ENCODE measurements at places on chromosomes 3 and 15.

GRCh38 chr15:50110285-50110684 is 8.7 kb downstream of the ATP8B4 start:
- no peak for DNase-seq

GRCh38 chr3:65729555-65729954 is 309.2 kb downstream of the MAGI1 start:
- no peak for DNase-seq

- no peak for DNase-seq
These were observed 844.3 kb upstream of the NR2F2 start for GRCh38 chr15:95486224-95486623.

GRCh38 chr15:39692356-39693327 is 90.0 kb downstream of the FSIP1 start:
- DNase-seq = no peak

- no peak for DNase-seq
These were observed 262.6 kb downstream of the ABHD5 start for GRCh38 chr3:43953380-43953779.

DNA sequence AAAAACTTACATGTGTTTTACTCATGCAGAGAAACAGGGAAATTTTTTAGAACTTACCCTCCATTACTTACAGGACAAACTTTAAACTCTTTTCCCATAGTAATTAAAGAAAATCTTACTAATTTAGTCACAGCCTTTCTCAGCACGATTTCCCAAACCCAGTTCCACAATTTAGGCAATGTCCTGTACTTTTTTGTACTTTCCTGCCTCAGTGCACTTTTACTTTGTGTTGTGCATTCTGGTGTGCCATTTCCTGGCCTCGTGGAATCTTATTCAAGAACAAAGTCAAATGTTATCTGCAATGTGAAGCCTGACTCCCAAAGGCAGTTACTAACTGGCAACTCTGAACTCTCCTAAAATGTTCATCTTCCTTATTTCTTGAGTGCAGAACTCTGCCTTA is 1.9 kb downstream of the SLC33A1 start:
- DNase-seq = no peak

DNA sequence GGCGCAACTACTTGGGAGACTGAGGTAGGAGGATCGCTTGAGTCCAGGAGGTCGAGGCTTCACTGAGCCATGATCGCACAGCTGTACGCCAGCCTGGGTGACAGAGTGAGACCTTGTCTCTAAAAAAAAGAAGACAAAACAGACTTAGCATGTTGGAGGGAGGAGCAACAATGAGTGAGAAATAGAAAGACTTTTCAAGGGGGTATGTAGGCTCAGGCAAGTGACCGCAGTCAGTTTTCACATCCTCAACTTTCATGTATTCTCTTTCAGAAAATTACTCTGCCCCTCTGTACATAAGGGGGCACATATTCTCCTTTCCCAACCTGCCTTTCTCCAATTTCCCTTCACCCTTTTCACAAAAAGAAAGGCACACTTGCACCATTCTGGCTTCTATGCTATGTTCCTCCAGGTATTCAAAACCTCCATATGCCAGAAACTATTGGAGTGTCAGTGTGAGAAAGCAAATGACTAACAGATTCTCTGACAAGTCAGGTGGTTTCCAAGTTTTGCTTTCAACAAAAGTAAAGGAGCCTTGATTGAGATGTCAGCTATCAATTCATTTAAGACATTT is 7.6 kb downstream of the NSUN3 start:
- no peak for DNase-seq

DNA sequence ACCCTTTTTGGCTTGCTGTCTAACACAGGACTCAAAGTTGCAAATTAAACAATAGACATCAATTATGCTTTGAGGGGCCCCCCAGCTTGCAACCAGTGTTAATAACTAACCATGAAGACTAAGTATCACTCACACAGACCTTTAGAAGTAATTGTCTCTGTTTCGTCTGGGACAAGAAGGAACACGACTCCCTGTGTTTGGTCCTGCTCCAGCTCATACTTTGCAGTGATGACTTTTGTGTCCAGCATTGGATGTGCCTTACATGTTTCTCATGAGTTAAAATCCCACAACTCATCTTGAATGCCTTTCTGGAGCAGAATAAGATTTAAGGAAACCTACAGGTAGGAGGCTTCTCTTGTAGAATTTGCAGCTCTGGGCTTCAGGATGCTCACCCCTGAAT is 53.1 kb downstream of the GMNC start:
- DNase-seq = no peak

DNA sequence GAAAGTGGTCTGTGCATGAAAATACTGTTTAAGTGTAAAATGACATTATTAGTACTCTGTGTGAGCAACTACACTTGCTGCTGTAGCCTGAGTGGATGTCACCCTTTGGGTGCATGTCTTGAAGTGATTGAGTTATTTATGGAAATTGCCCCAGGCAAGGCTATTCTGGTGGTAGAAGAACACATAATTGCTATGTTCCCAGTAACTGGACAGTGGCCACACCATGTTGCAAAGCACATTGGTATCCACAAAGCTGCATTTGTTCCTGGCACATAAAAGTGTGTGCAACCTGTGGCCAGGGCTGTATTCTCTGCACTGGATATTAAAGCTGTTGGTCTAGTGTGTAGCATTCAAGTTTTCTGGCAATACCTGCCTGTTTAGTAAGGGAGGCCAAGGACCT is 23.8 kb downstream of the MTMR14 start:
- no peak for DNase-seq

DNA sequence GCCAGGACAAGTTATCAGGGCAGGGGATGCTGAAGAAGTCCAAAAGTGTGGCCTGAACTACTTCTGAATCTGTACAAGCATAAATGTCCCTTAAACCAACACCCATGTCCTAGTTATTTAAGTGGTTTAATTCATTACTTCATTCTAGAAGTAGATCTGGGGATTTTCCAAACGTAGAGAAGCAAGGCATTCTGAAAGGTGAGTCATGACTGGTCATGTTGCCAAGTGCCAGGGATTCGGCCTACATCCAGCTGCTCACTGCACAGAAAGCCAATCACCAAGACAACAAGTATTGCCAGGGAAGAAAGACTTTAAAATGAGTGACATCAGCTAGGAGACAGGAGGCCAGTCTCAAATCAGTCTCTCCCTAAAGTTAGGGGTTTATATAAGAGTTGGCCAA is 396.6 kb downstream of the GABRB3 start:
- no peak for DNase-seq

- no peak for DNase-seq
These were observed 72.2 kb downstream of the MECOM start for GRCh38 chr3:169591159-169591951.

GRCh38 chr3:114861666-114862065 is 285.4 kb downstream of the ZBTB20 start:
- DNase-seq = no peak

GRCh38 chr3:150144191-150144708 is 173.6 kb upstream of the PFN2 start:
- no peak for DNase-seq

- DNase-seq = no peak
These were observed 21.2 kb downstream of the WHAMM start for GRCh38 chr15:82830427-82831173.

DNA sequence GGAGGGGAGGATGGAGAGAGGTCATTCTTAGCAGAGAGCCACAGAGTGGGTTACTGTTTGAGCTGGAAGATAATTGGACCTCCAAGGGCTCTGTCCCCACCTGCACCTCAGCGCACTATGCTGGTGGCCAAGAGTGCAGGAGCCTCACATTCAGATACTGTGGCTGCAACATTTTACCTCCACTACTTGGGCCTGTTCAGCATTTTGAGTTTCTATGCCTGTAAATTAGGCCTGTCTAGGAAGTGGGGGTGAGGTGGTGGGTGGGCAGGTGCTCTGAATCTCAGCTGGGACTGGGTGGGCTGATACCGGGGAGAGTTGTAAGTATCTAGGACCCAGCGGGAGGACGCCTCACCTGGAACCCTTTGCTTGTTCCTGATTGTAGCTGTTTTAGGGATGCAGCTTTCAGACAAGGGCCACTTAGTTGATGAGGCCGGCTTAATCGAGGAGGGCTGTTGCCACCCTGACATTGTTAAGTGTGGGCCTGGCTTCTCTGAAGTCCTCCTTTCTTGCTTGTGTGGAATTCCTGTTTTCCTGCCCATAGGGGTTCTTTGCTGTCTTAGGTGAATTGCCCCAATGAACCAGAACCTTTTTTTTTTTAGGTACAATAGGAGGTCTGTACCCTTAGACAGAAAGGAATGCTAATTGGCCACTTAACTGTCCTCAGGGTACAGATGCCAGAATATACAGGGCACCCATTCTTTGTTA is 83.8 kb downstream of the SMAD3 start:
- DNase-seq = no peak

DNA sequence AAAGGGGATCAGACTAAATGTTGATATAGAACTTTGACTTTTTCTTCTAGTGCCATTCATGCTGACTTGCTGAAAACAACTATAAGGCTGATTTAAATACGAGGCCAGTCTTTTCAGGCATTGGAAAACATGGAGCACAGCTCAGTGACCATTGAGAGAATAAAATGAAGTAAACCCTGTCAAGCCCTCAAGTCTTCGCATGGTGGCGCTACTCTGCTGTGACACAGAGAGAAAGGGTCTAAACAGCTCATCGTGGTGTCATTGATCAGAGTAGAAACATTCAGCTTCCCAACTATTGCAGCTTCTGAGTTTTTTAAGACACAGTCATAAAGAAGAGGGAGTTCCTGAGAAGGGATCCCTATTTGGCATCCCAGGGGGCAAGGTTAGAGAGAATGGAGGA is 716.2 kb downstream of the DIPK2A start:
- DNase-seq = no peak

GRCh38 chr3:195023576-195023975 is 247.4 kb downstream of the XXYLT1 start:
- DNase-seq = no peak

GRCh38 chr3:179811321-179812095 is 158.7 kb downstream of the USP13 start:
- DNase-seq = no peak

DNA sequence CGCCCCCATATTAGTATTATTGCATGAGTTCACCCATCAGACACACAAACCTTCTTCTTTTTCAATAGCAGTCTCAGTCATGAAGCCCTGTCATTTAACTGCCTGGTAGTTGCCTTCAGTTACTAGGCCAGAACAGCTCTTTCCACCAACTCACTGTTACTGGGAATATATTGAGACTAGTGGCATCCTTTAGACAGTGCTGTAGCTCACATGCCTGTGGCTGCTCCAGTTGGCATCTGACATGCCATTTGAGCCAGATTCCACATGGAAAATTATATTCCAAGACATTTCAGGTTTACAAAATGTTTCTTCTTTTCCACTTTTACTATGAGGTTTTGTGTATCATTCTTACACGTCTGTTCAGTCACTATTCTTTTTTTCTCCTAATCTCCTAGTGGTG is 146.1 kb downstream of the GHSR start:
- no peak for DNase-seq

- no peak for DNase-seq
These were observed 30.8 kb downstream of the OIP5 start for GRCh38 chr15:41301587-41301986.

- no peak for DNase-seq
These were observed 79.1 kb upstream of the MEF2A start for GRCh38 chr15:99486371-99487336.

DNA sequence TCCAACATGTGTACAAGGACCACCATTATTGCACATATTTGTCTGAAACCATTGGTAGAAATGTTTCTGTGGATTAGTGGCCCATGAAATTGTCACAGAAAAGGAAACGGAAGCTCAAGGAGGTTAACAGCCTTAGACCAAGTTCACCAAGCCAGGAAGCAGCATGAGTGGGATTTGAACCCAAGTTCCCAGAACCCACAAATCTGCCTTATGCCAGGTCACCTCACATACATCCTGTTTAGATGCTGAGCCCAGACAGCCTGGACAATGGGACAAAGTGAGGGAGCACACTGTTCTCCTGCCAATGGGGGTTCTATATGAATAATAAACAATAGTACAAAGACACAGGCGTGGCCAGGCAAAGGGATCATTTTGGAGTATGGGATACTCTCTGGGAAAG is 59.6 kb upstream of the CA12 start:
- no peak for DNase-seq

DNA sequence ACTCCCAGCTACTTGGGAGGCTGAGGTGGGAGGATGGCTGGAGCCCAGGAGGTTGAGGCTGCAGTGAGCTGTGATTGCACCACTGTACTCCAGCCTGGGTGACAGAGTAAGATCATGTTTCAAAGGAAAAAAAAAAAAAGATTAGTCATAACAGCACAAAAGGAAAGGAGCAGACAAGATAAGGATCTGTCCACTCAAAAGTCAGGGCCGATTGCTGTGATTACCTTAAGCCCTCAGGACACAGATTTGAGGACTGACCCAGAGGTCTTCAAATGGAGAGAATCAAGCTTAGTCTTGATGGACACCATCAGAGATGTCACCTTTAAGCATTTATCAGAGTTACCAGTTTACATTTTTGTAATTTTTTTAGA is 23.9 kb upstream of the HEG1 start:
- DNase-seq = no peak

GRCh38 chr3:81530180-81530939 is 231.1 kb downstream of the GBE1 start:
- no peak for DNase-seq

DNA sequence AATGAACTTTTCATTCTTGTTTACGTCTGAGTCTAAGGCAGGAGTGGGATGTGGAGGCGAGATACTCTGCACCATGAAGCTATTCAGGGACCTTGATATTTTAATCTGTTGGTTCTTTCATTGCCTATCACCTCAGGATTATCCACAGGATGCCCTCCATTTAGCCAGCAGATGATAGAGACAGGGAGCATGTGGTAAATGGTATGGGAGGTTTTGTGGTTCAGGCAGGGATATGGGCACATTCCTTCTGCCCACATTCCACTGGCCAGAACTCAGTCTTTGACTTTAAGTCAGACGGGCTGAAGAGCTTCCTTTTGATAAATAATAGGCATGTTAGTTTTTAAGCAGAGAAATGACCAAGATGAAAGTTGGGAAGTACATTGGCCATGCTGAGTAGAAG is 548.0 kb upstream of the CCDC54 start:
- no peak for DNase-seq

- DNase-seq = no peak
These were observed 28.3 kb downstream of the LRIG1 start for GRCh38 chr3:66472313-66473134.

DNA sequence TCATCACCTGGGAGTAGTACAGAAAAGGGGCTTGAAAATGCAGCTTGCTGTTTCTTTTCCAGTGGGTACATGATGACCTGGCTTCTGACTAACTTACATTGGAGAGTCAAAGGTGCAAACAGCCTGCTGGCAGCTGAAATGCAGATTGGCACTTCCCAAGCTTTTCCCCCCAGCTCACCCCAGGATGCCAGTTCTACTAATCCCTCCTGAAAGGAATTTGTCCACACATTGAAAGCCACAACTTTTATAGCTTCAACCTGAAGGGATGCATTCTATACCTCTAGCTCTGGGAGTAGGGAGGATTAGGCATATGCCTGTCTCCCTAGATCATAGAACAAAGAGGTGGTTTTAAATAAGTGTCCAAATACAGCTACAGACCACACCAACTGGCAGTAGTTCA is 281.7 kb downstream of the EFHB start:
- DNase-seq = no peak

- DNase-seq = no peak
These were observed 28.4 kb upstream of the PARL start for GRCh38 chr3:183912895-183913579.

- DNase-seq = no peak
These were observed 857.3 kb downstream of the TUSC7 start for GRCh38 chr3:117566926-117567325.

- no peak for DNase-seq
These were observed 129.0 kb downstream of the LRRK1 start for GRCh38 chr15:101048176-101048575.

GRCh38 chr15:43095243-43095642 is 10.6 kb downstream of the UBR1 start:
- no peak for DNase-seq

- no peak for DNase-seq
These were observed at the start of gene CAPN7 for GRCh38 chr3:15205934-15206661. Gene CAPN7, plus strand, starts transcription at chr3:15206246. Its CDS starts 250 bp downstream, at chr3:15206496.
